ENCODE measurements at places on chromosomes 6 and 20.

DNA sequence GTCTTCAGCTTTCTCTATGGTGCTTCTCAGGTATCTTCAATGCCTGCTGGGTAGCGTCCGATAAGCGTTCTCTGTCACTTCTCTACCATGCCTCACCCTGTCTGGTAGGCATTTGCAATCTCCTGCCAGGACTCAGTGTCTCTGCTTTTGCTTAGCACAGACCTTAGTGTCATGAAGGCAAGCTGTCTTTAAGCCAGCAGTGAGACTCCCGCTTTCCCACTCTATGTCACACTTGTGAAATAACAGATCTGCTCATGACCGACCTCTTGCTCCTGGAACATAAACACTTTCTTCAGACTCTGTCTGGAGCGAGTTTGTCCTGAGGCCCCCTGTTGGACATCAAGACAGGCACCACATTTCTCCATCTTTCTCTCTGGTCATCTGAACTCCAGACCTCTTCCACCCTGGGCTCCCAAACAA is 17.0 kb downstream of the ADGRB3 start:
- DNase-seq = no peak

- peak; percentile 78 for DNase-seq
These were observed 70.7 kb upstream of the TAB2 start for GRCh38 chr6:149246691-149247384.

DNA sequence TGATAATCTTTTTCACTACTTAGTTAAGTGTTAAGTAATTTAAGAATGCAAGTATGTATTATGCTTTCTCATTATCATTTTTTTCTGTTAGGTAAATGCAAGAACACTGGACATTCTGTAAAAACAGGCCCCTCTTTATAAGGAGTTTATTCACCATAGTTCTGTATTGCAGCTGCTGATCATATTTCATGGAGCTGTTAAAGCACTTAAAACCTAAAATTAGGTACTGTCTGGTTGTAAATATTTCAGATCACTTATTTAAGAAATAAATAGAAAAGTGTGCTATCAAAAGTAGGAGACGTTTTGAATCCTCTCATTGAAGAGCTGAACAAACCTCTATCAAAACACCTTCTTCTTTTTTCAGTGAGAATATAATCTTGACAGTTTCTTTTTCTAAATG is 3.9 kb downstream of the EYA4 start:
- no peak for DNase-seq

DNA sequence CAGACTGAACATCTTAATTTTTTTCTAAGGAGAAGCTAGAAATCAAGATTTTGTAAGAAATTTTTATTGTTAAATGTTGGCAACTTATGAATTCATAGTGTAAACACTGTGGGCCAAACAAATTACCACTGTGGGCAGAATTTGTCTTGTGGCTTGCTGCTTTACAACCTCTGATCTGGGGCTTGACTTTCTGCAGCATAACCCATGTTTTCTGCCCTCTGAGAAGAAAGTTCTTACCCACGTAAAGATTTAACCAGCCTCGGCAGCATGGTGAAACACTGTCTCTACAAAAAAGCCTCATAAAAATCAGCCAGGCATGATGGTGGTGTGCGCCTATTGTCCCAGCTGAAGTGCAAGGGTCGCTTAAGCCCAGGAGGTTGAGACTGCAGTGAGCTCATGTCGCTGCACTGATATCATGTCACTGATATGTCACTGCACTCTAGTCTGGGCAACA is 12.9 kb downstream of the ITCH start:
- no peak for DNase-seq
